ENCODE measurements at places on chromosomes 7 and 10. TPM values are rescaled to one million over a fixed set of nuclear protein-coding genes. Genes with fewer than 3 reads are reported as not detected.

GRCh38 chr7:8627325-8627724, 193.9 kb downstream of the NXPH1 start:
- no peak overlapping the region for H3K4me3 ChIP-seq
- no peaks in the 10 kb centered on the region for H3K36me3 ChIP-seq
- no peaks in the 10 kb centered on the region for H3K27me3 ChIP-seq
- no peak overlapping the region for H3K27ac ChIP-seq
- DNase-seq: no peak
- no peaks in the 10 kb centered on the region for H3K4me1 ChIP-seq

DNA sequence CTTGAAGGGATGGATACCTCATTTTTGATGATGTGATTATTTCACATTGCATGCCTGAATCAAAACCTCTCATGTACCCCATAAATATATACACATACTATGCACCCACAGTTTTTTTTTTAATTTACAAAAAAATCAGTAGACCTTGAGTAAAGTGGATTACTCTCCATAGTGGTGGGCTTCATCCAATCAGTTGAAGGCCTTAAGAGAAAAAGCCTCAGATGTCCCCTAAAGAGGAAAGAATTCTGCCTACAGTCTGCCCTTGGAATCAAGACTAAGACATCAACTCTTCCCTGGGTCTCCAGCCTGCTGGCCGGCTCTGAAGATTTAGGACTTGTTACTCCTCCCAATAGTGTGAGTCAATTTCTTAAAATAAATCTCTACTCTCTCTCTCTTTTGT, 1.1 kb downstream of the AZGP1 start:
- no peaks in the 10 kb centered on the region for H3K27me3 ChIP-seq
- no peak overlapping the region for H3K4me3 ChIP-seq
- no peak for DNase-seq
- no peak overlapping the region for H3K27ac ChIP-seq
- no peaks in the 10 kb centered on the region for H3K4me1 ChIP-seq

- H3K4me1 ChIP-seq: no peaks in the 10 kb centered on the region
- H3K36me3 ChIP-seq: no peaks in the 10 kb centered on the region
- DNase-seq: no peak
Measured at GRCh38 chr10:30197186-30197585, 137.8 kb upstream of the JCAD start.

- no peak overlapping the region for H3K4me3 ChIP-seq
- peaks cover 25% of the 10 kb centered on the region for H3K4me1 ChIP-seq
- H3K36me3 ChIP-seq: no peaks in the 10 kb centered on the region
- no peaks in the 10 kb centered on the region for H3K27me3 ChIP-seq
- DNase-seq: no peak
Measured at GRCh38 chr7:2472739-2473138, 3.5 kb downstream of the GRIFIN start.

Gene GIMAP7
- total RNA-seq: 15.8 TPM

DNA sequence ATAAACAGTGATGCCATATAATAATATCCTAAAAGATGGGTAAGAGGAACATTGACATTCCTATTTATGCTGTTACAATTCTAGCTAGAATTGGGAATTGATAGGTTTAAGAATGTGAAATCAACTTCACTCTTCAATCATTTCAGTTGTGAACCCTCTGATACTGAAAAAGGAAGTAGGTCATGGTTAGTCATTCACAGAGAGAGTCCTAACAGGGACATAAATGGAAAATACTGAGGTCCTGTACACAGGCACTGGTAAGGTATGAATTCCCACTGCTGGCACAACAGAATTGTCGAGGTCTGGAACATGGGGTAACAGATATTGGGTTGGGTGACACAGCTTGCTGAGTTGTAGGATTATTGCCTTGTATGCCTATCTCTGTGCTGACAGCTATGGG, 289.4 kb upstream of the LRRN3 start:
- no peaks in the 10 kb centered on the region for H3K27me3 ChIP-seq
- H3K4me1 ChIP-seq: no peaks in the 10 kb centered on the region
- no peak overlapping the region for H3K27ac ChIP-seq
- H3K4me3 ChIP-seq: no peak overlapping the region
- no peak for DNase-seq
- H3K36me3 ChIP-seq: no peaks in the 10 kb centered on the region

- H3K27ac ChIP-seq: no peak overlapping the region
- peaks cover 4% of the 10 kb centered on the region for H3K4me1 ChIP-seq
- H3K36me3 ChIP-seq: no peaks in the 10 kb centered on the region
Measured at GRCh38 chr10:127148066-127148932, 48.1 kb downstream of the INSYN2A start.

Gene OR2A1
- 0.17 TPM for total RNA-seq

GRCh38 chr7:110645060-110645459, 445.9 kb upstream of the LRRN3 start:
- H3K4me1 ChIP-seq: no peaks in the 10 kb centered on the region
- no peaks in the 10 kb centered on the region for H3K27me3 ChIP-seq
- H3K4me3 ChIP-seq: no peak overlapping the region
- no peaks in the 10 kb centered on the region for H3K36me3 ChIP-seq
- no peak overlapping the region for H3K27ac ChIP-seq
- DNase-seq: no peak

DNA sequence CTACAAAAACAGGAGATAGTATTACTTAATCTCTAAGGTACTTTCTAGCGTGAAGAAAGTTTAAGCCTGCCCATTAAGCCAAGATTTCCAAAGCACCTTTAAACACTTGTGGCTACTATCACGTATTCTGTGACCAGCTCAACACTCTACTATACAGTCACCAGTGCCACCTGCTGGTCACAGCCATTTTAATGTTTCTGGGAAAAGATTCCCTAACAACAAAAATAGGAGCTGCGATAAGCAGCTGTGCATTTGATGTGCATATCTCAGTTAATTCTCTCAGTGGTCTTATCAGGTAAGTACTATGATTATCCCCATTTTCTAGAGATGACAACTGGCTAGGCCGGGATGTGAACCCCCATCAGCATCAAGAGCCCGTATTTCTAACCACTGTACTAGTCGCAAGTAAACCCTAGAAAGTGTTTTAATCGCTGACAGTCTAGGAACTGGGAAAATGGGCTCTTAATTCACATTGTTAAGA, 860 bp downstream of the SEC31B start:
- H3K27me3 ChIP-seq: no peaks in the 10 kb centered on the region
- DNase-seq: no peak
- H3K4me3 ChIP-seq: peak overlapping the region; percentile 60
- peaks cover 24% of the 10 kb centered on the region for H3K36me3 ChIP-seq

GRCh38 chr10:43816351-43817321, 168.0 kb upstream of the ZNF32 start:
- peak overlapping the region; percentile 73 for H3K27ac ChIP-seq
- peak; percentile 91 for DNase-seq
- H3K27me3 ChIP-seq: no peaks in the 10 kb centered on the region
- no peak overlapping the region for H3K4me3 ChIP-seq

- no peak overlapping the region for H3K4me3 ChIP-seq
- no peak overlapping the region for H3K27ac ChIP-seq
- H3K27me3 ChIP-seq: no peaks in the 10 kb centered on the region
- H3K36me3 ChIP-seq: no peaks in the 10 kb centered on the region
Measured at GRCh38 chr7:40749877-40750276, 615.1 kb downstream of the SUGCT start.

DNA sequence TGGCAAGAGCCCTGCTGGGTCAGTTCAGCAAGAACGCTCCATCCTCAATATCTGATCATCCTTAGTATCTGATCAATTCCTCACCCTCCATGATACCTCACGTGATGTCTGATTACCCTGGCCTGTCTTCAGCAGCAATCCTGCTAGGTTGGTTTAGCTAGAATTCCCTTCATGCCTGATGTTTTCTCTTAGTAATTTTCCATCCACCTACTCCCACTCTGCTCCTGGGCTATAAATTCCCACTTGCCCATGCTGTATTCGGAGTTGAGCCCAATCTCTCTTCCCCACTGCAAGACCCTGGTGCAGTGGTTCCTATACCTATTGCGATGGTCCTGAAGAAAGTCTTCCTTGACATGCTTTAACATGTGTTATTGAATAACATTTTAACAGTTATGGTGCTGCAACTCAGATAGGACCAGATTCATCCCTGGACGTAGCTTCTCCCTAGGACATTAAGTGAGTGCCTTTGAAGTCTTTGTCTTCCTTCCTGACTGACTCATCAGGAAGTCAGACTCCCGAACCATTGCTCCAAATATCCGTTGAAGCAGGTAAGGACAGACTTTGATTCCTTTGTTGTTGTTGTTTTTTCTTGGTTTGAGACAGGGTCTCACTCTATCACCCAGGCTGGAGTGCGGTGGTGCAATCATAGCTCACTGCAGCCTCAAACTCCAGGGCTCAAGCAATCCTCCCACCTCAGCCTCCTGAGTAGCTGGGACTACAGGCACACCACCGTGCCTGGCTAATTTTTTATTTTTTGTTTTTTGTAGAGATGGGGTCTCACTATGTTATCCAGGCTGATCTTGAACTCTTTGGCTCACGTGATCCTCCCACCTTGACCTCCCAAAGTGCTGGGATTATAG, 29.4 kb upstream of the CLDN3 start:
- H3K4me1 ChIP-seq: no peaks in the 10 kb centered on the region
- H3K36me3 ChIP-seq: no peaks in the 10 kb centered on the region
- no peak for DNase-seq
- H3K4me3 ChIP-seq: no peak overlapping the region

DNA sequence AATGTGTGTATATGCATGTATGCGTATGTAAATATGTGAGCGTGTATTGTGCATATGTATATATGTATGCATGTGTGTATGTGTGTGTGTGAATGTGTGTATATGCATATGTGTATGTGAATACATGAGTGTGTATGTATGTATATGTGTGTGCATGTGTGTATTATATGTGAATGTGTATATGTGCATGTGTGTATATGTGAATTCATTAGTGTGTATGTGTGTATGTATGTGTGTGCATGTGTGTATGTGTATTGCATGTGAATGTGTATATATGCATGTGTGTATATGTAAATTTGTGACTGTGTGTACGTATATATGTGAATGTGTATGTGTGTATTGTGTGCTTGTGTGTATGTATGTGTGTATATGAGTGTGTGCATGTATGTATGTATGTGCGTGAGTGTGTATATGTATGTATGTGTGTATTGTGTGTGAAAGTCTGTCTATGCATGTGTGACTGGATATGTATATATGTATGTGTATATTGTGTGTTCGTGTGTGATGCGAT, 455.9 kb downstream of the TYW1 start:
- no peak for DNase-seq
- H3K4me3 ChIP-seq: no peak overlapping the region
- H3K27ac ChIP-seq: no peak overlapping the region
- H3K27me3 ChIP-seq: no peaks in the 10 kb centered on the region
- H3K36me3 ChIP-seq: no peaks in the 10 kb centered on the region

GRCh38 chr10:110490640-110491039, 7.1 kb upstream of the DUSP5 start:
- no peak for DNase-seq
- H3K27me3 ChIP-seq: no peaks in the 10 kb centered on the region
- no peaks in the 10 kb centered on the region for H3K36me3 ChIP-seq

Gene DENND2A
- total RNA-seq: 77.2 TPM

- DNase-seq: no peak
- H3K4me3 ChIP-seq: no peak overlapping the region
- H3K27me3 ChIP-seq: no peaks in the 10 kb centered on the region
- H3K27ac ChIP-seq: no peak overlapping the region
- no peaks in the 10 kb centered on the region for H3K36me3 ChIP-seq
Measured at GRCh38 chr10:93222211-93222754, 148.6 kb downstream of the CYP26A1 start.

DNA sequence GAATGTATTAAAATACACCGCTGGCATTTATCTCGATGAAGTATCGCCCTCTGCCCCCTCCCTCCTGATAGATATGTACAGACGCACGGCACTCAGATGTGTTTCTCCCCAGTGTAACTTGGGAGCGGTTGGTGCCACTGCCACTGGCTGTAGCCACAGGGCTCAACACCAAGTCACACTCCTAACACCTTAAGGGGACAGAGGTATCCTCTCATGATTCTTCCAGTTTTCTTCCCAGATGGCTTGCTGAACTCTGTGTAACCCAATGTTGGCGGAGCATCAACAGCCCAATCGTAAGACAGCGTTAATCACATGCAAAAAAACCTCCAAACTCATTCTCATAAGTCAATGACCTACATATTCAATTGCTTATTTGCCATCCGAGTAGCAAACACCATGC, 35.5 kb downstream of the CTBP2 start:
- H3K36me3 ChIP-seq: peaks cover 5% of the 10 kb centered on the region
- DNase-seq: no peak
- no peaks in the 10 kb centered on the region for H3K27me3 ChIP-seq

DNA sequence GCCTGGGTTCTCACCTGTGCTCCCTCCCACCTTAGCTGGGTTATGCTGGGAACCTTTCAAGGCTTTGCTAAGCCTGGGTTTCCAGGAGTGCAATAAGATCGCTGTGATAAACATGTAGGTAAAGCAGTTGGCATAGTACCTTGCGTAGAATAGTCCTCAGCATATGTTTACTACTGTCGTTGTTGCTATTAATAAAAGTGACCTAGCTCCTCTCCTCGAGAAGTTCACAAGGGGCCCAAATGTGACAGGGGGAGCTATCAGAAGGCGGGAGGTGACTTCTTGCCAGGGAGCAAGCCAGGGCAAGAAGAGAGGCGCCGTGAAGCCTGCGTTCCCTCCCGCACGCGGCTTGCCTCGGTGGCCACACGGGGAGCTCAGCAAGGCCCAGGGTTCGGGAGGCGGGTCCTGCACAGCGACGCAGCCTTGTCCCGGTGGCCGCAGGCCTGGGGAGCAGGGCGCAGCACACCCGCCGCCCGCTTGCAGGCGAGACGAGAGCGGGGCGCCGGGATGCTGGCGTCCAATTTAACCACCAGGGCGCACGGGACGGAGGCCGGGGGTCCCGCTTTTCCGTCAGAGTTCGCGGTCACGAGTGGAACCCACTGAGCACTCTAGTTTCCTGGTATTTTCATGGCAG, 106.2 kb downstream of the SNX10 start:
- peak overlapping the region; percentile 70 for H3K4me3 ChIP-seq
- H3K27ac ChIP-seq: peak overlapping the region; percentile 72
- no peaks in the 10 kb centered on the region for H3K27me3 ChIP-seq
- peaks cover 24% of the 10 kb centered on the region for H3K4me1 ChIP-seq
- no peak for DNase-seq
- no peaks in the 10 kb centered on the region for H3K36me3 ChIP-seq

- peaks cover 15% of the 10 kb centered on the region for H3K4me1 ChIP-seq
- H3K27ac ChIP-seq: no peak overlapping the region
- H3K27me3 ChIP-seq: no peaks in the 10 kb centered on the region
Measured at GRCh38 chr10:121217331-121217730, 366.2 kb downstream of the WDR11 start.

All from esophagus muscularis mucosa (tissue), 4 donors.